NCI-H187 (cell line): ENCODE measurements at places on chromosomes 3 and 15.

- no peak for DNase-seq
Observed at GRCh38 chr3:133917144-133917543, 21.5 kb upstream of the RAB6B start.

DNA sequence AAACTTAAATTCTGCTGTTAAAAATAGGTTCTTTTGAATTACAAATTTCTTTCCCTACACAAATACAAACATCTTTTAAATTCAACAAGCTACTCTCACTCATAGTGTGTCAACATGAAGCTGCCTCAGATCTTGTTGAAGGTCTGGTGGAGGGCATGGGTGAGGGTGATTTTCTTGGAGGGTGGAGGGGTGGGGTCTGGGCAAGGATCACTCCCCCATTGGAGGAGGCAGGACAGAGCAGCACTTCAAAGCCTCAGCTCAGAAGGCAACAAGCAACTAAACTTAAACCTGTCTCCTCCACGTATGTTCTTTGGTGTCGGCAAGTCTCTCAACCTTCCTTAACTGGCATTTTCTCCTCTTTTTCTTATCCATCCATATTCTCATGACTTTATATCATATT, 730.9 kb downstream of the NR2F2 start:
- no peak for DNase-seq

DNA sequence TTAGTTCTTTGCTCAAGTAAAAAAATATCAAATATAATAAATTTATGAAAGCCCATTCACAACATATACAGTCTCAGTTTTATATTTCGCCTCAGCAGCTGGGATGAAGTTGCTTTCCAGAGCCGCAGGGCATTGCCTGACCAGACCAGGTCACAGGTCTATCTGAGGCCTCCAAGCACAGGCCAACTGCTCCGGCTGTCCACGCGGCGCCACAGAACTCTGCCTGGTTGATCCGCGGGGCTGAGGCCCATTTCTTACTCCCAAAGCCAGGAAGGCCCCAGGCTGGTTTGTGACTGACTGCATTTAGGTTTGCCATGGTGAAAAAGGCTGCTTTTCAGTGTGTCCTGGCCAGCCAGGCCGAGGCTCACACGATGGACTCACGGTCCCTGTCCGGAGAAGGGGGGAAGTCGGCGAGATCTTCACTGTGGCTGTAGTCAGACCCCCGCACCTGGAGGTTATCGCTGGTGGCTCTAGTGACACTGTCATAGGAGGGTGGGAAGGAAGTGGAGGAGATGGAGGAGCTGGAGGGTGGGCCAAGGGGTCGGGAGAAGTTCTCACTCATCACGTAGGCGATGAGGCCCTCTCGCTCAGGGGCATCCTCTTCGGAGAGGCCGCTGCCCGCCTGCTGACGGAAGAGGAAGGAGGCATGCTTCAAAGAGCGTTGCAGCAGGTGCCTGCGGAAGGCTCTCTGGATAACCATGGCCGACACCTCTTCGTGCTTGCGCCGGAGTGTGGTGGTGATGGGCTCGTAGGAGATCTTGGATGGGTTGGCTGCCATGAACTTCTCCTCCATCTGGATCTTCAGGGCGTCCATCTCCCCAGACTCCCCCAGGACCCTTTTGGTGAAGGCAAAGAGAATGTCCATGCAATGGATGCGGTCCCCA, 54.1 kb downstream of the EXOG start:
- no peak for DNase-seq

DNA sequence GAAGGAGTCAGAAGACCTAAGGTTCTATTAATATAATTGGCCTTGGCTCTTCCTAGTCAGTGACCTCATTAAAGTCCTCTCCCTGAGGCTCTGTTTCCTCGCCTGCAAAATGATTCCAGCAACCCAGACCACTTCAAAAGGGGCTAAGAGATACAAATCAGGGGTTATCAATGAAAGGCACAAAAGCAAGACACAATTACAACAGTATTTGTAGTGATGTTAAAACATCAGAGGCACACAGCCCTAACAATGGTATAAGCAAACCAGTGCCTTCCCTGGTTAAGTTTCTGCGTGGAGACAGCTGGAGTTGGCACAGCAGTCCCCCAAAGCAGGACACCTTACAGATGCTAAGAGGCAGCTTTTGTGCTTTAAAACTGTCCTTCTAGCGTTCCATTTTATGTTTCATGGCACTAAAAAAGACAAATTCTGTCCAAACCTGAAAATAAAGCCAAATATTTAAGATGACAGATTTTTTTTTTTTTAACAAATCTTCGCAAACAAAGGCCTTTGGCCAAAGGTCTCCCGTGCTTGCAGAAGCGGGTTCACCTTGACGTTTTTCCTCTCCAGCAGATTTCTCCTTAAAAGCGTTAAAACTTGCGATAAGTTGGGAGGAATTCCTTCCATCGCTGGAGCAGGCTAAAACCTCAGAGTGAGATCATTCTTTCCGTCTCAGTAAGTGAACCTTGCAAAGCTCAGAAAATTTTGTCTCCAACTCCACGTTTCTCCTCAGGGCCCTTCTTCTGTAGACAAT, 999 bp downstream of the ZNF280D start:
- peak; percentile 16 for DNase-seq

DNA sequence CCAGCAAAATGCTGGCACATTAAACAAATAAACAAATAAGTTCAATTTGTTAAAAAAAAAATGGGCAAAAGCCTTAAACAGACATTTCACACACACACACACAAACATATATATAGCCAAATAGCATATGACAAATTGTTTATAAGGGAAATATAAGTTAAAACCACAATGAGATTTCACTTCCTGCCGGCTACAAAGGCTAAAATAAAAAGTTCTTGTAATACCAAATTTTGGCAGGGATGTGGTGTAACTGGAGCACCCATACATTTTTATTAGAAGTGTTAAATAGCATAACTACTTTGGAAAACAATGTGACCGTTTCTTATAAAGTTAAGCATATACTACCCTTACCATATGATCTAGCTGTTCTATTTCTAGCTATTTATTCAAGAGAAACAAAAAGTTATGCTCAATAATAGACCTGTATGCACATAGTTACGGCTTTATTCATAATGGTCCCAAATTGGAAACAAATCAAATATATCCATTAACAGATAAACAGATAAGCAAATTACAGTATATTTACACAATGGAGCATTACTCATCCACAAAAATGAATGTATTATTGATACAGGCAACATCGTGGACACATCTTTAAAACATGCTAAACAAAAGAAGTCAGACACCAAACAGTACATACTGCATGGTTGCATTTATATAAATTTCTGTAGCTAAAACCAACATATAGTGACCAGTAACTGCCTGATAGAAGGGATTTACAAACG, 93.9 kb downstream of the EOMES start:
- no peak for DNase-seq

DNA sequence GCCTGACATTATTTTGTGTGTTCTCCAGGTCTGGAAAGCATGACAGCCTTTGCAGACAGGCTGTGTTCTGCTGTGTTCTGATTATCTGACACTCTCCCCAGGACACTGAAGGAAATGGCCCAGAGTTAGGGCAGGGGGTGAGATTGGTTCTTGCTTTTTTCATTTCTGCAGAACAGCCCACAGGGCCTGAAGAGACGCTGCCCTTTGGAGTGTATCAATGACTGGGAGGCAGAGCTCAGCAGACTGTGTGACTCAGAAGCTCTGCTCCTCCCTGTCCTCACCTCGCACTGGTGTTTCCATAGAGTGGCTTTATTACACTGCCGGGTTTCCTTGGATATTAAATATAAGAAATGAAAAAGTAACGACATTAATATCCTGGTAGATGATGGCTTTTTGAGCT, 523.6 kb downstream of the NTRK3 start:
- no peak for DNase-seq

DNA sequence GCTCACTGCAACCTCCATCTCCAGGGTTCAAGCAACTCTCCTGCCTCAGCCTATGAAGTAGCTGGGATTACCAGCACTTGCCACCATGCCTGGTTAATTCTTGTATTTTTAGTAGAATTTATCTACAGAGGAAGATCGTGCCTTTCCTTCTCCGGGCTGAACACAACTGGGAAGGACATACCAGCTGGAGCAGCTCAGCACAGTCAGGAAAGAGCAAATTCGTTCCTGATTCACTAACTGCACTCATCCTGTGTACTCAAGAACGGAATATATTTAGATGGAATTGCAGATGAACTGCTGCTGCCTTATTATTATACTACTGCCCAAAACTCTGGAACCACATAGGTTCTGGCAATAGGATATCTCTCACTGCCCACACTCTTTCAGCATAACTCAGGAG, 27.1 kb upstream of the P4HTM start:
- no peak for DNase-seq

- no peak for DNase-seq
Observed at GRCh38 chr15:25800761-25801515, 62.2 kb downstream of the ATP10A start.

DNA sequence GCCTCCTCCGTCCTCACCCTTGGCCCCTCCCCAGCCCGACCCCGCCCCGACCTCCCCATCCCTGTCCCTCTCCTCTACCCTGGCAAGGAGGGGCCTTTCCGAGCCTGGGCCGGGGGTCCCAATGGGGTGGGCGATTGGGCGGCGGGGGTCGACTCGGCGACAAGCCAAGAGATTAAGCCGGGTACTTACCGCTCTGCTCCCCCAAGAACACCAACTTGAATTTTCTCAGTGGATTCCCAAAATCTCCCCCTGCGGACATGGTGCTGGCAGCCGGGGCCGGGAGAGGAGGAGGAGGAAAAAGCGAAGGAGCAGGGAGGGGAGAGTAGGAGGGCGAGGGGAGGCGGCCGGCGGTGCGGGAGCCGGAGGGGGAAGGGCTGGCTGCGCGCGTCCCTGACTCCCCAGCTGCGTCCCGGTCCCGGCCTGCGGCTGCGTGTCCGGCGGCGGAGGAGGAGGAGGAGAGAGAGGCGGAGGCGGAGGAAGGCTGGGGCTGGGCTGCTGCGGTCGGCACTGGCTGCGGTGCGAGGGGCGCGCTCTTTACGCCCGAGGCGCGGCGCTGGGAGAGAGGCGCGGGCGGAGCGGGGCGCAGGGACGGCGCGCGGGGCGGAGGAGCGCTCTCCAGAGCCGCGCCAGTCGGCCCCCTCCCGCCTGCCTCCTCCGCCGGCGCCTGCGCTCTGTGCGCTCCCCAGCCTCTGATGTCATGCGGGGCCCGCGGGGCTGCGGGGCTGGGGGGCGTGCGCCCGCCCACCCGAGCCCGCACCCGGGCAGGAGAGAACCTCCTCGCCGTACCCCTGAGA, at the start of gene RAB6B:
Gene RAB6B (minus strand): TSS at position 675 of the 794 bp plus-strand sequence. CDS start 416 bp downstream, at position 259.
- DNase-seq: no peak

- no peak for DNase-seq
Observed at GRCh38 chr3:11850003-11850402, 3.3 kb upstream of the TAMM41 start.

GRCh38 chr15:66454143-66454542, 43.4 kb downstream of the SNAPC5 start:
- DNase-seq: no peak

DNA sequence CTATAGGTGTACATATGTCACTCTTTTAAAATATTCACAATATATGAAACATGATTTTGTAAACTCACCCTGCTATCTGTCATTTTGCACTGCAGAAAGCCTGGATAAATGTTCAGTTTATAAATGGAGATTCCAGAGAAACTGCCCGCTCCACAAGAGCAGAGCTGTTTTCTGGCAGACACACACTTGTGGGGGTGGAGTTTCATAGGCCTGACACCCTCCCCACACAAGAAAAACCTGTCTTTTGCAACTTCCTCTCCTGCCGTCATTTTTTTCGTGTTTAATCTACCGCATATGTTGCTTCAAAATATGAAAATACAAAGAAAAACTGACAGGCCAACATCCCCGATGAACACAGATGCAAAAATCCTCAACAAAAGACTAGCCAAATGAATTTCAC, 479.0 kb downstream of the GABRG3 start:
- DNase-seq: no peak

- DNase-seq: no peak
Observed at GRCh38 chr3:109125902-109126301, 8.0 kb upstream of the MORC1 start.

DNA sequence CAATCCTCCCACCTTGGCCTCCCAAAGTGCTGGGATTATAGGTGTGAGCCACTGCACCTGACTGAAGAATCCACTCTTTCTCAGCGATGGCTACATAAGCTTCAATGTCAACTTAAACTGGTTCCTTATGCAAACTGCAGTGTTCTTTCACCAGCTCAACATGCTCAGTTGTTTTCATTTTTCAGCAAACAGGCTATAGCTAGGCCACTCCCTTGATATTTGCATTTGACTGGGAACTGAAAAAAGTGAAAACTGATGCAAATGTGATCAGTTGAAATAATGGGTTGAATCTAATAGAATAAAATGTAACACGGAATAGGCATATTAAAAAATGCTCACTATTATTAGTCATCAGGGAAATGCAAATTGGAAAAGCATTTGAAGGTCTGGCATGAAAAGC, 74.2 kb upstream of the GCNT3 start:
- DNase-seq: no peak

DNA sequence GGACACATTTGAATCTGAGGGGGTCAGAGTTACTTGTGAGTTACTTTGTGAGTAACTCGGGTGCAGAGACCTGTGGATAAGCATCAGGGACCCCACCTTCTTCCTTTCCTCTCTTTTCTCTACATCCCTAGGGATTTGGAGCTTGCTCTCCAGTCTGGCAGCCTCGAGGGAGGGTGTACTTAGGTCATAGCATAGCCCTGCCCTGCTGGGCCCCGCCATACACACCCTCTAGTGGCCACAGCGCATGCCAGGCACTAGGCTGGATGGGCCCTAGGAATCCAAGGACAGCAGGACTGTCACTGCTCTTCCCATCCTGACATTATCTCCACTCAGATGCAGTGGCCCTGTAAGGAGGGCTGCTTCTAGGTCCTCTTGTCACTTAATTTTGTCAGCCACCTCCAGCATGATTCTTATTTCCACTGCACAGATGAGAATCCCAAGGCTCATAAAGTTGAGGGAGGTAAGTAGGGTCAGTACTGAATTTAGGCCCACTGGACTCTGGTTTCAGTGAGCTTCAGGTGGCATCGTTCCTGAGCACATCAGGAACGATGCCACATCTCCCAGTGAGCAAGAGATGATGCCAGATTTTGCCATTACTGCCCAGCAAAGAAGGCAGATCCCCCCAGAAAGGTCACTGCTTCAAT, 3.6 kb upstream of the SMAD6 start:
- DNase-seq: no peak

GRCh38 chr3:177037241-177037640, 160.0 kb downstream of the TBL1XR1 start:
- DNase-seq: no peak

DNA sequence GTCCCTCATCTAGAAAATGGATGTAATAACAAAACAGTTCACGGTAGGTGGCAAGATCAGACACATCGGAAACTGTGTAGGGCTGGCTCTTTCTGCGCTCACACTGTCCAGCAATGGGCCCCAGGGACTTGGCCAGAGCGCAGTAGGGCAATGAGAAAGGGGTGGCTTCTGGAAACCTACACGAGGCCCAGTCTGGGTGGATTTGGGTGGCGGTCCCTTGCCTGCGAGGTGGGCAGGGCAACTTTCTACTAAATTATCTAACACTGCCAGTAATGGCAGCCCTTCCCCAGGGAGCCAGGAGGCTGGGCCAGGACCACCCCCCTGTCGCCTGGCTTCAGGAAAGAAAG, 2.1 kb upstream of the TNK2 start:
- no peak for DNase-seq

- DNase-seq: no peak
Observed at GRCh38 chr3:115627180-115628074, 4.1 kb downstream of the GAP43 start.

- DNase-seq: no peak
Observed at GRCh38 chr3:9397906-9398699, 688 bp downstream of the SETD5 start.

GRCh38 chr3:112644453-112644852, 3.5 kb upstream of the CCDC80 start:
- no peak for DNase-seq

GRCh38 chr3:174023421-174023820, 625.9 kb downstream of the NLGN1 start:
- no peak for DNase-seq
